ENCODE measurements at places on chromosomes 5 and 9.

DNA sequence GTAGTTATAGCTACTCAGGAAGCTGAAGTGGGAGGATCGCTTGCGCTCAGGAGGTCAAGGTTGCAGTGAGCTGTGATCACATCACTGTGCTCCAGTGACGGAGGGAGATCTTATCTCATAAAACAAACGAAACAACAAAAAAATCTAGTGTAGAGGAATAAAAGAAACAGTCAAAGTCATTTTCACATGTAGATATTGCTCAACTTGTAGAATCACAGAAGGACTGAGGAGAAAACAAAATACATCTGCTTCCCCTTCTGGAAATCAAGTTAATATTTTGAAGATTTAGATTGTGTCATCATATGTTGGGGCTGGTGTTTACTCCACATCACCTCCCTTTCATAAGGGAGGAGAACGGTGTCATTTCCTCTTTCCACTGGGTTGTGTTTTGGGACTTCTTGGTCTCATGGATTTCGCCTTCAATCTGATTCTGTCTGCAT is 8.2 kb upstream of the SLC46A2 start:
- DNase-seq, result no peak

GRCh38 chr5:139378941-139379361 is 4.1 kb downstream of the SLC23A1 start:
- no peak for DNase-seq

DNA sequence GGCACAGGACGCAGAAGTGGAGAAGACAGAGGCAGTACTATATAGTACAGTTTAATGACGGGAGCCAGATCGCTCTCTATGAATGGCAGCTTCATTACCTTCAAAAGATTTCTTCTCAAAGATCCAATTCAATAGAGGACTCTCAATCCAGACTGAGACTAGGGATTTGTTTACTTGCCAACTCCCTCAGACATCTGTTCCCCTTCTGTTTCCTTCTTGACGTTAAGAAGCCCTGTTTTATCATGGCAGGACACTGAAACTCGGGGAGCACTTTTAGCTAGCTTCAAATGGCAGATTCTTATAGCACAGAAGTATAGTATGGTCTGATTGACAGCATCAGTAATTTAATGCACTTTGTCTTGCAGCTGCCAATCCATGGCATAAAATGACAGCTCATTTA is 747.3 kb upstream of the C9orf72 start:
- DNase-seq, result no peak

DNA sequence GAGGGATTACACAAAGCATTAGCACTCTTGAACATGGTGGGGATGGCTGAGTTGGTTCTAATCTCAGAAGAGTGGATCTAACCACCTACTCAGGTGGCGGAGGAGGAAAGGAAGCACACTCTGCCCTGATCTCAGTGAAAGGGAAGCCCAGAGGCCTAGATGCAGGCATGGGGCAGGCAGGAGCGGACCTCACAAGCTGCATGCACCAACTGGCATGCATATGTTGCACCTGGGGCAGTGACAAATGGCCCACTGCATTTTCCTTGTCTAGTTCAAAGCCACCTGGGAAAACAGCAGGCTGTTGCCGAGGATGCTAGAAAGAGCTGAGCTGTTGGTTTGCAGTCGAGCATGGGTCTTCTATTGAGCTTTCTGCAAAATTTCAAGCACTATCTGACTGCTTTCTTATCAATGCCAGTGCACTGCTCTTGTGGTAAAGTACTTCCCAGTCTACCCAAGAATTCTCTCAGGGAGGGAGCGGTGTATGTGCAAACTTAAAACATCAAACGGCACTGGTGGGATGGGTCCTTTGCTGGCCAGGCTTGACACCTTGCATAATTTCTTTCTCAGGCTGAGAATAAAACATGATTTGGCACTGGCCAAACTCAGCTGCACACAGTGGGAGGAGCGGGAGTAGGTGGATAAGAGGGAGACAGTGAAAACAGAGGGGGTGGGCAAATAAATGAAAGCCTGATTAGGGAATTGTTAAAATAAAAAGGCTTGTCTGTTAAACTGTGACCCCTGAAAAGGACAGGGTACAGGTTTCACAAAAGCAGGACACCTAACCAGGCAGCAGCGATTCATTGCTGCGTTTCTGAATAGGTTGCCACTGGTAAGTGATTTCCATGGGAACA is 108.9 kb downstream of the MARCHF3 start:
- DNase-seq, result no peak

- DNase-seq, result no peak
Observed at GRCh38 chr9:97638666-97639065, 5.0 kb downstream of the NCBP1 start.

DNA sequence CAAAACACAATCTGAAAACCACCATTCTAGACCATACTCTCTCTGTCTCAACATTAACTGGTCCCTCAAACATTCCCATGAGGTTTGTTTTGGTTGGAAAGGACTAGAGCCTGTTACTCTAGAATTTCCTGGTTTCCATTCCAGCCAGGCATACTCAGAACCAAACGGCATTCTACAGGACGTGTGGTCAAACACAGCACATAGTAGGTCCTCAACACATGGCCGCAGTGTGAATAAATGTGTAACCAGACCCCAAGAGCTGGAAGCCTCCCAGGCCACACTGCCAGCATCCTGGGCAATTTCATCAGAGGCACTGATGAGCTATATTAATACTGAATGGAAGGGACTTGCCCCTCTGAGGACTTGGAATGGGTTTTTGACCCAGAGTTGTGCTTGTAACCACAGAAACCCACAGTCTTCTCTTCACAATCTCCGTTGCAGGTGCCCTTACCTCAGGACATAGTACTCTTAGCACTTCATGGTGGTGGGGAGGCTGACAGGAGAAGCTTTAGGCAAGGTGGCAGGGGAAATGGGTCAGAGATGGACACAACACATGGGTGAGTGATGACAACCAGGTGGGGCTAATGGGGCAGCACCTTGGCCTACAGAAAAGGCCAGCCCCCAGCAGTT is 66.0 kb downstream of the ZNF366 start:
- no peak for DNase-seq

GRCh38 chr5:90802474-90803317 is 244.1 kb downstream of the ADGRV1 start:
- DNase-seq, result peak; percentile 54

DNA sequence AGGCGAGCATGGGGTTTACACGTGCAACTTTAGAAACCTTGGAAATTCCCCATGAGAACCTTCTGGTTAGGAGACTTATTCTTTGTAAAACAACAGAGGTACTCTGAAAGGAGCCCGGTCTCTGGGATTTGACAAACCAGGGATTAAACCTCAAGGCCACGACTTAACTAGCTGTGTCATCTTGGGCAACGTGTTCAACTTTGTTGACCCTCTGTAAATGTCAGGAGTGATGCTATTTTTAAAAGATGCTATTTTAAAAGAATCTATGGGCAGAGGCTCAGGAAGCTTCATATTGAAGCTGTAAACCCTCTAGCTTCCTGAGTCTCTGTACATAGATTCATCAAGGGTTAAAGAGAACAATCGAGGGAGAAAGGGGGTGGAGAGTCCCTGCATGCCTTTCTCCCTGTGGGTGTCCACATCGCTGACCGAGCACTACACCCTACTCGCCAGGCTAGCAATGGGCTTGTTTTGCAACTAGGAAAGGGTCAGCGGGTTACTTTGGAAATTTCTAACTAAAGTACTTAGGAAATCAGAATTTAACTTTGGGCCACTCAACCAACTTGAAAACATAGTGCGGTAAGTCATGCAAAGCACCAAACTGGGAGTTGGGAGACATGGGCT is 2.1 kb downstream of the SLC36A2 start:
- no peak for DNase-seq

DNA sequence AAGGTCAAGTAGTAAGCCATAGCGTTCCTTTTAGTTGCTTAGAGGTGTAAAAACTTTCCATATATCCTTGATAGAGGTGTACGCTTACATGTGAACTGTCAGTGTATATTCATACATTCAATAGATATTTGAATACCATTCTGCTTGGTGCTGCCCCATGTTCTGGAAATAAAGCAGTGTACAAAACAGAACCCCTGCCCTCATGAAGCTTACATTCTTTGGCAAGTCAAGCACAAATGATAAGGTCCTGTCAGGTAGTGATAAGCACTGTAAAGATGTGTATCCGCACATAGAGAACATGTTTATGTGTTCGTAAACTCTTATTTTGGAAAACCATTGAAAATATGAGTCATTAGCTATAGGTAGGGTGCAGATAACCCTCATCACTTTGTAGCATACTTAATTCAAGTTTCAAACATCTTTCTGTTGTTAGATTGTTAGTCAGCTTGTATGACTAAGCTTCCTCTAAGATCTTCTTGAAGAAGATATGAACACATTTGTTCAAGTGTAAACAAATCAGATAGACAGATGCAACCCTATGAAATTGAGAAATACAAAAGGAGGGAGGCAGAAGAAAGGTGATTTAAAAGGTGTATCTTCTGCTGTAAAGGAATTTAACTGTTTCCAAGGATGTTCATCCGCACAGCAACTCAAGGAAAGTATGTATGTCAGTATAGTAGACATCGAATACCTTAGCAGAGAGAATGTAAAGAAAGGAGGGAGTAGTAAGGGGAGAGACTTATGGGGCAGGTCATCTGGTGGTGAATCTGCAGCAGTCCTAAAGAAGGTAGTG is 1.6 kb downstream of the GTF3C4 start:
- DNase-seq, result peak; percentile 86

DNA sequence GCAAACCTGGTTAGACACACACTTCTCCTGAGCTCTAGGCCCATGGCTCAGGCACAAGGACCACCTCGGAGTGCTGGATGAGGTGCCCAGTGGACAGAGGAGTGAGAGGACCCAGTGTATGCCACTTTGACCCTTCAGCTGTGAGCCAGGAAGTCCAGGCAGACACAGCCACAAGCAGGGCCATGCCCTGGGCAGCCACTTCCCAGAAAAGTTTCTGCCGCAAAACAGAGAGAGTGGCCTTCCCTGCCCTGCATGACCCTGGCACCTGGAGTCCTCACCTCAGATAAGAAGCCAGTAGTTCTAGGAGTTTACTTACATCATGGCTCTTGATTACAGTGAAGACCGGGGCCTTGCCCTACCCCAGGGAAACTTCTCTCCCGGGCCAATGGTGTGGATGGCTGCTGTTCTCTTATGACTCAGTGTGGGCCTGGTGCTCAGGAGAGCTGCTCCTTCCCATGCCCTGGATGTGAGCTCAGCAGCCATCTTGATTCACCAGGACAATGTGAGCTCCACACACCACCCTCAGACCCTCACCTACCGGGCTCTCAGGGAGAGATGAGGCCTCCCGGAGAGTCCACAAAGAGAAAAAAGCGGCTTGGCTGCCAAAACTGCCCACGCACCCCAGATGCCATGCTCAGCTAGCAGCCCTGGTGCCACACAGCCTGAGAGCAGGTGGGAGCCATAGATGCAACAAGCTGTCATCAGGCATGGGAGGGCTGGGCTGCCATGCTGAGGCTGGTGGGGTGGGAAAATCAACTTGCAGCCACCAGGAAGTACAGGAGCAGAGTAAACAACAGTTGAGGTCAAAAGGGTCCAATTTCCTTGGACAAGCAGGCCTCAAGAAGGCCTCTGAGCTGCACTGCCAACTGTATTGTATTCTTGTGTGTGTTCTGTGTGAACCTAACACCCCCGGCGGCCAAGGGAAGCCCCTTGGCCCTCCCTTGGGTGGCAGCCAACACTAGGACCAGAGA is 11.7 kb upstream of the IRF1 start:
- DNase-seq, result peak; percentile 26

- DNase-seq, result peak; percentile 71
Observed at GRCh38 chr5:57341380-57341979, 141.1 kb downstream of the ACTBL2 start.

DNA sequence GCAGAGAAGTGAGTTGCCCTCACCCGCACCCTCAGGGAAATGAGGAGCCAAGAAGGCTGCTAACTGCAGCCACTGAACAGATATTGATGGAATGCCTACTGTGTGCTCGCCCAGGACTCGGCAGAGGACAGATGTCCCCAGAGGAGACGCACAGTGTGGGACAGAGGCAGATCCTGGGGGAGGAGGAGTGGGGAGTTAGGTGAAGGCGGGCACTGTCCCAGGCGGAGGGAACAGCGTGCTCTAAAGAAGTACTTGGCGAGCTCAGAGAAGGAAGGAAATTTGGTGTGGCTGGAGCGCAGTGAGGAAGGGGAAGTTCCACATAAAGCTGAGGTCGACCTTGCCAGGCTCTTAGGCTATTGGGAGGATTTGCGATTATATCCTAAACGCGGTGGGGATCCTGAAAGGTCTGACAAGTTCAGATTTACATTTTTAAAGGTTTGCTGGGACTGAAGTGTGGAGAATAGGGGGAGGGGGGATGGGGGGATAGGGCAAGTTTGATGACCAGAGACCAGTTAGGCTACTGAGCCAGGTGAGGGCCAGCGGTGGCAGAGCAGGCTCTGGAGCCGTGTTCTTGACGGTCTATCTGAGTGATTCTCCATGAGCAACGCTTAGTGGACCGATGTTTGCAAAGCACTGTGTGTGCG is 23.6 kb upstream of the CERCAM start:
- no peak for DNase-seq

- no peak for DNase-seq
Observed at GRCh38 chr5:108711898-108712297, 35.8 kb upstream of the FER start.

DNA sequence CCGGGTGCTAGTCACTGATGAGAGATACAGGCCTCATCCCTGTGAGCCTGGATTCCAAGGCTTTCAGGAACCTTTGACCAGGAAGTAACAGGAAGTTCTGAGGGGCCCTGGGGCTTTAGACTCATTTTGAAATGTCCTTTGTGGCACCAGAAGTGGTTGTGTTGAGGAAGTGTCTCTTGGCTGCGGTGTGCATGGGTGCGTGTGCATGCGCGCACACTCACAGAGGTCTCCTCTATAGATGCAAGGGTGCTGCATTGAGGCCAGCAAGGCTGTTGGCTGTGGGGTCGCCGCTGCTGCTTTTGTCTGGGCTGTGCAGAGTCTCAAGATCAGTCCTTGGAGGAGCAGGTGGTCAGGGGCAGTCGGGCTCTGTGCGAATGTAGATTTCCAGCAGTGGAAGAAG is 7.6 kb downstream of the RAB24 start:
- DNase-seq, result no peak

GRCh38 chr5:120012431-120012830 is 383.1 kb downstream of the FAM170A start:
- DNase-seq, result no peak

DNA sequence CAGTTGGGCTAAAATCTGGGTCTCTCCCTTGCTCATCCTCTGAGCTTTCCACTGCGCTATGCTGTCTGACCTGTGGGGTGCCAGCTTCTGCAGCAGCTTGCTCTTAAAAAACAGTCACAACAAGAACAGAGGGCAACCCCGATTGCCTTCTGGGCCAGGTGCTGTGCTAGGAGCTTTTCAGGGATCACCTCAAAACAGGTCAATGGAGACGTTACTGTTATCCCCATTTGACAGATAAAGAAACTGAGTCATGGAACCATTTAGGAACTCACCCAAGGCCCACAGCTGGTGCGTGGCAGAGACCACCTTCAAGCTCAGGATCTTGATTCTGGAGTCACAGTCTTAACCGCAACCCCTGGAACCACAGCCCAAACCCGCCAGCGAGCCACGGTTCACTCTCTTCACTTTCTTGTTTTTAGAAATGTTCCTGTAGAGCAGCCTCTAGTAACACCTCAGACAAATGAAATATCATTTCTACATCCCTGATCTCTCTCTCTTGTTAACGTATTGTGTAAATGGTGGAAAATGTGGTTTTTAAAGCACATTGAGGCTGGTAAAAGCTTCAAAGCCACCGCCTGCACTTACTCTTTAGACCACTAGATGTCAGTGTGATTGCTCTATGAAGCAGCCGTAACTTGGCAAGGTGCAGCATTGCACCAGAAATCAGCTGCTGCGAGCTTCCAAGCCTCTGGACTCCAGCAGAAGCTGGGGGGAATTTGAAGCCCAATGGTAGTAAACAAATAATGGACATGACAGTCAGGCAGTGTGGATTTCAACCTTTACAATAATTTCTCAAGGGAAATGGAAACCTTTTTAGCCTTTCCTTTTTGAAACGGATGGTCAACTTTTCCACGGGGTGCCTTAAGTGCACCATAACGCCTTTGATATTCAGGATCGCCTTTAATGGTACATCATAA is 1.7 kb downstream of the FYB1 start:
- DNase-seq, result peak; percentile 72

All from bronchial epithelial cell (primary cell).